ENCODE measurements at places on chromosomes 7 and 10.

- no peak for DNase-seq
Observed at GRCh38 chr10:22832066-22832602, 95.7 kb upstream of the ARMC3 start.

DNA sequence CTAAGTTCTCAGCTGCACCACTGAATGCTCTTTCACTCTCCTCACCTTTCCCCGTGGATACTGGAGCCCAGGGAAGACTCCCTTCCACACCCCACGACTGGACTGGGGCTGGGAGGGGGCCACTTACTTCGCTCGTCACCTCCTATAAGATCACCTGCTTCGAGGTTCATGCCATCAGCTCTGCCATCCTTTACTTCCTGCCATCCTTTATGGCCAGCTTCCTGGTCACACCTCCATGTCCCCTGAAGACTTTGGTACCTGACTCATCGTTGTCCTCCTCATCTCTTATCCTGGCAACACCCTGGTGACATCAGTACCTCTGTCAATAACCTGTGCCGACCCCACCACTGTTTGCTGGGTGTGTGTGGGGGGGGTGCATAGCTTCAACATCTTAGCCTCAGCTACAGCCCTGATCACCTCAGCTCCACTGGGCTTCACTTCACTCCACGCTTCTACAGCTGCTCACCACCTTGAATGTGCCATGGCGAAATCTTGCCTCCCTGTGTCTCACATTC, 8.7 kb upstream of the VDAC2 start:
- DNase-seq = no peak

DNA sequence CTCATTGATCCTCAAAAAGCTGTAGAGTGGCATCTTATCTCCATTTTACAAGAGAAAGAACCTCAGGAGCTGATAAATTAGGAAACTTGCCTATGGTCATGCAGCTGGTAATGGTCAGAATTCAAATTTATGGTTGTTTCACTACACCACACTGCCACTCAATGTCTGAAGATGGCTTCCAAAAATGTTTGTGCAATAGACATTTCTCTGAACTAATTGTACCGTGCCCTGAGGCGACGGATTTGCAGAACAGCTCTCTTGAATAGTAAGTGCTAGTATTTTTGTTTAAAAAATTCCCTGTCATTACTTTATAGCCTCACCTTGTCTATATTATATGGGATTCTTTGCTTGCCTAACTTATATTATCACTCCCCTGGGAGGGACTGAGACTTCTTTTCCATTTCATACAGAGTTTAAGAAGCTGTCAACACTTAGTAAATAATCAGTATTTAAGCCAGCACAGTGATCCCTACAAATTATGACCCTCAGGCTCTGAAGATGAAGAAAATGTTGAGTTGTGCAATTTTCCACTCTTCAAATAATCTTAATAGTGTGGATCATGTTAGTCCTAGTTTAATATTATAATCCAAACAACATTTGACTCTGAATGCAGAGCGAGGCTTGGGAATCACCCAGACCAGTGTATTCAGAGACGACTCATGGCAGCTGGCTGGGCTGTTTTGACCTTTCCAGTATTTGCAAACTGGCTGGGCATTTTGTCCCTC, 346.6 kb downstream of the PTEN start:
- no peak for DNase-seq

GRCh38 chr7:111172564-111173257, 81.8 kb downstream of the LRRN3 start:
- DNase-seq = no peak

DNA sequence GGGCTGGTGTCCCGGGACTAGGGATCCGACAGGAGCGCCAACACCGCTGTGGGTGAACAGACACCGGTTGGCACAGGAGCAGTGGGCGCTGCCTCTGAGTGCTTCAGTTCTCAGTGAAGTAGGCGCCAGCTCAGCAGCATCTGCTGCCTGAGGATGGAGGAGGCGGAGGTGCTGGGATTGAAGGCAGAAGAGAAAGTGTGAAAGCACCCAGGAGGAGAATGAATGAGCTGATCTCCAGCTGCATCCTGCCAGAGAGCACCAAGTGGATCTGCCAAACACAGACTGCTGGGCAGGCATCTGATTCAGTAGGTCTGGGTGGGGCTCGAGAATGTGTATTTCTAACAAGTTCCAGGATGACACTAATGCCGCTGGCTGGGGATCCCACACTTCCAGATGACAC, 74.5 kb downstream of the LANCL2 start:
- DNase-seq = no peak

- DNase-seq = no peak
Observed at GRCh38 chr7:8117195-8117594, 144.8 kb downstream of the ICA1 start.

DNA sequence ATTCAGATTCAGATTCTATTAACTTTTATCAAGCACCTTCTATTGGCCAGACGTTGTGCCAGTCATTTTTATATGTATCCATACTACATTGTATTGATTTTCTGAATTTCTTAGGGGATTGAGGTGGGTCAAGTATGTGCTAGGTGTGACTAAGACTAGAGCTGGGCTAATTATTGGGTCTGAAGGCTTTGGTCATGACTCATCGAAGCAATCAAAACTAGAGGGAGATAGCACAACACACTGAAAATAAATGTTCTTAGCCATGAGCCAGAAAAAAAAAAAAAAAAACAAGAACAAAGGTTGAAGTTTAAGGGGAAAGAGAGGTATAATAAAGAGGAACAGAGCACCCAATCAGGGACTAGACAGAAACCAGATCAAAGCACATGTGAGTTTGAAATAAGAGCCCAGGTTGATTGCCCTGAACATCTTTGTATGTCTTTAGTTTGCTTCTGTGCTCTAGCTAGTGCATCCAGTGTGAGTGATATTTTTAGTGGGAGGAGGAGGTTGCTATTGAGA, 171.6 kb upstream of the FOXP2 start:
- DNase-seq = no peak

DNA sequence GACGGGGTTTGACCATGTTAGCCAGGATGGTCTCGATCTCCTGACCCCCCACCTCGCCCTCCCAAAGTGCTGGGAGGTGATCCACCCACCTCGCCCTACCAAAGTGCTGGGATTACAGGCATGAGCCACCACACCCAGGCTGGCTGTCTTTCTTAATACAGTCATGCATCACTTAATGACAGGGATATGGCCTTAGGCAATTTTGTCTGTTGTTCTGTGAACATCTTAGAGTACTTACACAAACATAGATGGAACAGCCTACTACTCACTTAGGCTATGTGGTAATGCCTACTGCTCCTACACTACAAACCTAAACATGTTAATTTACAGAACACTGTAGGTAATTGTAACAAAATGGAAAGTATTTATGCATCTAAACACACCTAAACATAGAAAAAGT, 106.6 kb upstream of the KCNMA1 start:
- no peak for DNase-seq

GRCh38 chr7:54722026-54722425, 37.0 kb downstream of the SEC61G start:
- no peak for DNase-seq

DNA sequence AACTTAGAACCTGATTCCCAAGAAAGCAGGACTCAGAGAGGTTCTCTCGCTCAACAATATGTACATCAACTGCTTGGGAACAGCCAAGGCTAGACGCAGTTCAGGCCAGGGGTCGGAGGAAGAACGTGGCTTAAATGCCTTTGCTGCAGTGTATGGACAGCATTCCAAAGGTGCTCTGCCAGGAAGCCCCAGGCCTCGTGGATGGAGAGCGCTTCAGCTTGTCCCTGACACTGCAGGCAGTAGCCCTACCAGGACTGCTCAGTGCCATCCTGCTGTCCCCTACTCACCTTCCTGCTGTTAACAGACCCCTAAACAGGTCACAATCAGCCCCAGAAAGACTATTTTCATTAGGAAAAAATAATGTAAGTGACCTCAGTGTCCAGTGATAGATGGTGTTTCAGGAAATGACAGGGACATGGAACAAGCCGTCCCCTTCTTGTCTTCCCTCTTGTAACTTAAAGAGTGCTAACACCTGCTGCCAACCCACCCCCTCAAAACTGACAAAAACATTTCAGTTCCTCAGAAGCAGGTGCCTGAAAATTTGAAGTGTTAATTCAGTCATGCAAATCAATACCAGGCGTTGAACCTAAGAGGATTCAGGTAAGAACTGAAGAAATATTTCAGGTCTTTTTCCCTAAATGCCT, 16.5 kb downstream of the CREB3L2 start:
- no peak for DNase-seq

GRCh38 chr7:101681170-101682007, 52.3 kb upstream of the MYL10 start:
- no peak for DNase-seq

- peak; percentile 12 for DNase-seq
Observed at GRCh38 chr7:134737566-134738345, 41.7 kb upstream of the CALD1 start.

DNA sequence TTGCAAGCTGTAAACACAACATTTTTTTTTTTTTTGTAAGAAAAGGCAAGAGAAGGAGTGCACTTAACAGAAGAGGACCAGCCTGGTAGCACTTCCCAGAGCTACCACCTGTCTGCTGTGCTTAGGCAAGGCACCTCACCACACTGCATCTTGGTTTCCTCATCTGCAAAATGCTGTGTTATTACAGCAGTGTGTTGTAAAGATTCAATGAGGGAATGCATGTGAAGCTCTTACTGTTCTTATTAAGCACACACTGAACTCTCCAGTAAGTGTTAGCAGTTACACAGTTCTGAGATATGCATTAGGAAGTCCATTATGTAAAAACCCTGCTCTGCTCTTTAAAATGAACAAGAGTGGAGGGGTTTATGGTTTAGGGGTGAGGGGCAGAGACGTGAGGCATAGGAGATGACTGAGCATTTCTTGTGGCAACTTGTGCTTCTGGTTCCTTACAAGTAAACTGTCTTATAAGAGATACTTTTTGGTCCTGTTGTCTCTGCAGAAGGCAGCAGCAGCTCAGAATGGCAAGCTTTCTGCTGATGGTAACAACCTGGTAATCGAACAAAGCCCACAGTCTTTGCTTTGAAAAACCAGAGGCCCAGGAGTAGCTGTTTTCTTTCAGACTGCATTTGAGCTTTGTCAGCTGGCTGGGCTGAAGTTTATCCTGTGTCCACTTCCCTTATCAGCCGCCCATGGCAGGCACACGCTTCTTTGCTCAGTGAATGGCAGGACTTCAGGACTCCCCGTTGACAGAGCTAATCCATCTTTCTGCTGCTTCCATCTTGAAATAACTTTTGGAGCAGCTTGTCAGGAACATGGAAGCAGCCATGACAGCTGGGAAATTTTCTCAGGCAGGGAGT, 98.8 kb upstream of the BMPER start:
- DNase-seq = no peak

- DNase-seq = no peak
Observed at GRCh38 chr10:22599048-22599561, 115.3 kb downstream of the PIP4K2A start.

GRCh38 chr7:28516390-28517172, 104.3 kb downstream of the CREB5 start:
- DNase-seq = no peak

DNA sequence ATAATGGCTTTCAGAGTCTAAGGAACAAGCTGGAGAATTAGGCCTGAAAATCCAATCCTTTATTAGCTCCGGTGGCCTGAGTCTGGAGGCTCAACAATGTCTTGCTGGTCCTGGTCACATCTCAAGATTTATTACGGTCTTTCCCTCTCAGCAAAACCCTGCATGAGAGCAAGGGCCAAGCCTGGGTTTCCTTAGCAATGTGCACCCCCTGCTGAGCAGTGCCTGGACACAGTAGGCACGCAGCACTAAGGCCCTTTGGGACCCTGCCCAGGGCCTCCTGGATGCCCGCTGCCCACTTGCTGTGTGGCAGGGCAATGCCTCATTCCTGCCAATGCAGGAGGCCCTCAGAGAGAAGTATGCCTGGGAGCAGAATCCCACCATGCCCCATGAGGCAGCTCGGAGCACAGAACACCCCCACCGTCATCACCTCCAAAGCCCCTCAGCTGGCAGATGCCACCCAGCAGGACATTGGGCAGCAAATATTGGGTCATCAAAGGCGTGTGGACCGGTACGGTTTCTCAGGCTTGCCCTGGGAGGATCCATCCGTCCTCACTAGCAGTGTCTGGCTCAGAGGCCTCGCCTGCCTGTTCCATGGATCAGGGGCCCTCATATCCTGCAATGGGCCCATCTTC, 156.4 kb downstream of the OAT start:
- no peak for DNase-seq

- no peak for DNase-seq
Observed at GRCh38 chr7:36348256-36348655, 41.4 kb upstream of the ANLN start.
